ENCODE measurements at places on chromosomes 6 and 20.
A peak's percentile ranks its signal among the peaks of the same experiment; 100 is the strongest.

- DNase-seq = no peak
Observed at GRCh38 chr6:136404627-136405419, 115.2 kb upstream of the BCLAF1 start.

DNA sequence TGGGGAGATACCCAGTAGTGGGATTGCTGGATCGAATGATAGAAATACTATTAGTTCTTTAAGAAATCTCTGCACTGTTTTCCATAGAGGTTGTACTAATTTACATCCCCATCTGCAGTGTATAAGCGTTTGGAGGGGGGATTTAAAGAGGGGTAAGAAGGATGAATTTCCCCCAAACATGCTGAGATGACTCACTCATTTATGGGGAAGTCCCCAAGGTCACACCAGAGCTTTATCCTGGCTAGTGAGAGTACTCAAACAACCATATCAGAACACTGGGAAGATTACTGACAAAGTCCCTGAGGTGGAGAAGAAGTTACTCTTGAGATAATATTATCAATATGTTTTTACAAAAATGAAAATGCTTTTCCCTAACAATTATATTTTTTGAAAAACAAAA lies 44.0 kb downstream of the ROS1 start:
- DNase-seq = no peak

DNA sequence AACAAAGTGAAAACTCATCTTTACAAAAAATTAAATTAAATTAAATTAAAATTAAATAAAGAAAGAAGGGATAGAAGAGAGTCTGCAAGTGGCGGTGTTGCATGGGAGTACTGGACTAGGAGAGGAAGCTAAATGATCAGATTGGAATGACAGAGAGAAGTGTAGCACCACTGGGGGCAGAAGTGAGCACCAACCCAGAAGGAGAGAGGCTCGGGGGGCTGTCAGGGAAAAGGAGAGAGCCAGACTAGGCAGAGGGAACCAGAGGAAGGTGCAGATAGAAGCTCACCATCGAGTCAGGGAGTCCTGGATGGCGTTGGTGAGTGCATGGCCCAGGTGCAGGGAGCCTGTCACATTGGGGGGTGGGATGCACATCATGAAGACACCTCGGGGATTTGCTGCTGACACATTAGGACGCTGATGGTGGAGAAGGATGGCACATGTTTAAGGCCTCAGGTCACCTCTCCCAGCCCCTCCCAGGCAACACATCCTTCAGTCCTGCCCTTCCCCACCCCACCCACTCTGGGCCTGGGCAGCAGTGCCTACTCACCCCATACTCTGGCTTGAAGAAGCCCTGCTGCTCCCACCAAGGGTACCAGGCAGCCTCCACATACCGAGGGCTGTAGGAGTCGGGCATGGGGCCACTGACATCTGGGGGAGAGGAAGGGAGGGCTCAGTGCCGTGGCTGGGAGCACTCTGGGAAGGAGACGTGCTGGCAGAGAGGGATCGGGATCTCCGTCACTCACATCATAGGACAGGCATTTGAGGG lies 4.0 kb downstream of the VARS1 start:
- peak; percentile 38 for DNase-seq

GRCh38 chr20:44784688-44785087 lies 25.7 kb downstream of the RIMS4 start:
- no peak for DNase-seq

GRCh38 chr20:38550274-38550673 lies 30.7 kb upstream of the ADIG start:
- DNase-seq = peak; percentile 4

GRCh38 chr6:137488150-137489045 lies 5.8 kb downstream of the OLIG3 start:
- DNase-seq = no peak

DNA sequence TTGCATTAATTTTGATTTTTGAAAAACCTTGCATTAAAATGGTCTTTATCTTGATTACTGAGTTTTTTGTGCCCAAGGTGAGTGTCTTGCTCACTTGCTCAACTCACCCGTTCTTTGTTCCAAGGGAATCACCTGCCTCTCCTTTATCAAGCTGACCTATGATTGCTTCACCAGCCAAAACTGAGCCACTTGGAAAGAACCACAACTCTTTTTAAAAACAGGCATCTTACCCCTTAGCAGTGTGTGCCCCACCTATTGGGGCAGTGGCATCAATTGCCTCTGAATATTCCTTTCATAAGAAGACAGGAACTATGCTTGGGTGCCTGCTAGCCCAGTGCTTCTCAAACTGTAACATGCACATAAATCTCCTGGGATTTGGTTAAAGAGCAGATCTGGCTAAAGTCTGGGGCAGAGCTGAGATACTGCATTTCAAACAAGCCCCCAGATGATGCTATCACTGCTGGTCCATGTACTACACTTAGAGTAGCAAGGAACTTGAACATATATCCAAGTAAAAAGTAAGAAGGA lies 3.3 kb upstream of the STK38 start:
- DNase-seq = no peak

- no peak for DNase-seq
Observed at GRCh38 chr20:7214081-7214740, 446.7 kb downstream of the BMP2 start.

DNA sequence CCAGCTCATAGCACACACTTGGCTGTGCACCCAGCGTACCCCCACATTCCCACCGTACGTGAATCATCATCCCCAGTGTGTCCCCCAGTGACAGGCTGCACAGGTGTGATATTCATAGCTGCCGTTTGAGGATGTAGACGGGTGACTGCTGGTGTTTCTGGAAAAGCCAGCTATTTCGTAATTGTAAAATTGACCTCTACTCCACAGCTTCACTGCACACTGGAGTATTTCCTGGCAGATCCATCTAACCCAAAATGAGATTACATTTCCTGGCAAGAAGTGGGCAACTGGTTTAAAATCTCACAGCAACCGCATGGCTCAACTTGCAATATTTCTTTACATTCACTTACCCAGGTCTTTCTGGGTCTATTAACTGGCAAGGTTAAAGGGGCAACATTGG lies 30.3 kb downstream of the CD83 start:
- DNase-seq = no peak

GRCh38 chr6:34177181-34177591 lies 31.3 kb upstream of the GRM4 start:
- no peak for DNase-seq

DNA sequence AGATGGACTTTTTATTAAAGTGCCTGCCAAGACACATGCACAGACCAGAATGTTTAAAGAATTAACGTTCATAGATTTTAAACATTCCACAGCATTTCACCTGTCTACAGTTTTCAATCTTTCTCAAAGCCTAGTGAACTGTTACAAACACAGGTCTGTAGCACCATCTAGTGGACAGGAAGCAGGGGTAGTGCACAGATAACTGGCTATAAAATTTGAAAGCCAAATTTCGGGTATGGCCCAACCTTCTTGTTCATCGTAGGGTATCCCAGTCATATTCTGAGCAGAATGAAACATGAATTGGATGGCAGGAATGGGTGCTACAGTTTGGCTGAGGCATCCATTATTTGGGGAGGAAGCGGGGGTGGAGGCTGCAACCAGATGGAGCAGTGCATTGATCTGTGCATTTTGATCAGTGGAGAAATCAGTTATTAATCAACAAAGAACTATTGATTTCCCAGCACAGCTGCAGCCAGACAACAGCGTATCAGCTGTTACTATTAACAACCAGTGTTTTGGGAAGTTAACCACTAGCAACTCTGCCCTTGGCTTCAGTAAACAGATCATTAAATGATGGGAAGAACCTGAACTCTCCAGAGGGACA lies 56.1 kb upstream of the B3GAT2 start:
- peak; percentile 47 for DNase-seq

GRCh38 chr6:158775832-158776231 lies 43.3 kb downstream of the EZR start:
- no peak for DNase-seq

GRCh38 chr6:18126121-18126520 lies 3.6 kb upstream of the NHLRC1 start:
- no peak for DNase-seq

- DNase-seq = peak; percentile 13
Observed at GRCh38 chr20:38473367-38473795, 738 bp downstream of the RALGAPB start.

DNA sequence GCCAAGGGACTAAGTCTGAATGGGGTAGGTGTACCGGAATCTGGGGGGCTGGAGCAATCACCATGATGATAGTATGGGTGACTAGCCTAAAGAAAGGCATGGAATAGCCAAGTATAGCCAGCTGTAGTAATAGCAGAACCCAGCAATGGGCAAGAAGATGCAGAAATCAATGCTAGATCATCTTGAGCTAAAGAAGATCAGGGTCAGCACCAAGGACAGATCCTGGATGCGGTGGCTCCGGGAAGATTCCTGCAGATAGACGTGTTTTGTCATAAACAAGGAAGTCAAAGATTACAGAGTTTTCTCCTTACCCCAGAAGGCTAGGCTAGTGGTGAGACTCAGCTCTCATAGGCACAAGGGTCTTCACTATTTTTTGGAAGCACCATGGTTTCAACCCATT lies 561.6 kb upstream of the CHD6 start:
- no peak for DNase-seq

- no peak for DNase-seq
Observed at GRCh38 chr6:169326067-169326799, 72.6 kb upstream of the THBS2 start.

DNA sequence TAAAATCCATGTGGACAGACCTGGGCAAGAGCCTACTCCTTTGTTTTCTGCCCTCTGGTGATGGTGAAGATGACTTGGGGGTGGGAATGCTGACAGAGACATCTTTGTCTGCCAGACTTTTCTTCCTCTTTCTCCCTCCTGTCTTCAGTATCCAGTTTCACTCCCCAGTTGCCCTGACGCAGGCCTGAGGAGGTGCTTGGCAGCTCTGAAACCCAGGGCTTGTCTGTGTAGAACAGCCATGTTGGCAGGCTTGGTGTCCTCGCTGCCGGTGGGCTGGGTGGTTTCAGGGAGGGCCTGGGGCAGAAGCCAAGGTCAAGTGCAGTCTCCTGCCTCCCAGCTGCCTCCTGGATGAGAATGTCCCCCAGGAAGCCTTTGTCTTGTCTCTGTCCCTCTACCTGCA lies 22.5 kb downstream of the CCDC167 start:
- DNase-seq = no peak

DNA sequence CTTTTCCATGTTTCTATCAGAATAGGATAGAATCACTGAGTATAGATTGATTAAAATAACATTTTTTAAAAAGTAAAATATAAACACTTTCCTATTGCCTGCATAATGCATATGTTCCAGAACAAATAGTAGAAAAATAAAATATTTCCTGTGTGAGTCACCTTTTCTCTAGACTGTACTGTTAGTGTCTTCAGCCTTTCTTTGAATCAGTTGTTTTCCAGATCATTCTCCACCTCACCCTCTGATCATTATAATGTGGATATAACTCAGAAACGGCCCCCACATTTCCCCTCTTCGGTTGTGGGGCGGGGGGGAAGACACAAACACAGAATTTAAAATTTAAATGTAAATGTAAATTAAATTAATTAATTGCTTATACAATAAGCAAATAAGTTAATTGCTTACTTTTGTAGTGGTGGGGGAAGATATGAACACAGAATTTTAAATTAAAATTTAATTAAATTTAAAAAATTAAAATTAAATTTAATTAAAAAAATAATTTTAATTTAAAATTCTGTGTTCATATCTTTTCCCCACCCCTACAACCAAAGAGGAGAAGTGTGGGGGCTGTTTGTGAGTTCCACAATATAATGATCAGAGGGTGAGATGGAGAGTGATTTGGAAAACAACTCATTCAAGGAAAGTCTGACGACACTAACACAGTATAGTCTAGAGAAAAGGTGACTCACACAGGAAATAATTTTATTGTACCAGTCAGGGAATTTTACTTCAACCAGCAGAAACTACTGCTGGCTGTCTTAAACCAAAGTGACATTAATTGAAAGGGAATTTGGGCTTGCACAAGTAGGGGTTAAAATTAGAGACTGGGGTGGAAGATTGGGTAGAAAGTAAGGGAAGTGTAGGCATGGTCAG lies 37.1 kb upstream of the PROKR2 start:
- no peak for DNase-seq

GRCh38 chr20:59223182-59223601 lies 59.6 kb downstream of the ZNF831 start:
- DNase-seq = no peak

- no peak for DNase-seq
Observed at GRCh38 chr6:113383701-113384100, 473.4 kb upstream of the MARCKS start.

- DNase-seq = no peak
Observed at GRCh38 chr6:139406577-139407343, 32.3 kb upstream of the CITED2 start.

DNA sequence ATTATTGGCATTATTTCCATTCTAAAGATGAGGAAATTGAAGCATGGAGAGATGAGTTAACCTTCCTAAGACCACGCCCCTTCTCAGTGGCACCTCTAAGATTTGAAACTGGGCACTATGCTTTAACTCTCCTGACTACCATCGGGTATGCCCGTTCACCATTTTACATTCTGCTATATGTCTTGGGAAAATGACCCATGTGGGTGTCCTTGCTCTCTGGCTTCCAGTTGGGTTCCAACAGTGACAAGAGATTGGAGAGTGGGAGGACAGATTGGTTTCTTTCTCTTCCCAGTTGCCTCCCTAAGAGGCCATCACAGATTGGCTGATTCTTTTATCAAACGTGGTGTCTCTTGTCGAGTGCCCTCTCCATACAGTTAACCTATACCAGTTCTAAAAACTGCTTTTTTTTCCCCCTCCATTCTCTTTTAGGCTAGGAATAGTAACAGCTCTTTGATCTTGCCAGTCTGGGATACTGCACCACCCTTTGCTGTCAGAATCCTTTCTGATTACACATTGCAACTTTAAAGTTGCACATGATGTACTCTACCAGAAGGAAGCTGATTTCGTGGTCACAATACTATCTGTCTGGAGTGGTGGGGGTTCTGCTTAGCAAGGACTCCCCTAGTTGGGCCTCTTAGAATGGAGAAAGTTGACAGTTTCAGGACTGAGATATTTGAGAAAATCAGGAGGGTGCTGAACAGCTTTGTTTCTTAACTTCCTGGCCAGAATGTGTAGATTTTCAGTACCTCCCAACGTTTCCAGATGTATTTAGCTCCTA lies 88.0 kb upstream of the ELOVL5 start:
- DNase-seq = no peak

GRCh38 chr20:1890469-1891262 lies 4.5 kb upstream of the SIRPA start:
- DNase-seq = no peak

- no peak for DNase-seq
Observed at GRCh38 chr20:34472246-34472925, 43.8 kb upstream of the DYNLRB1 start.
